Kidney tubule cell (primary cell): ENCODE measurements at places on chromosomes 6 and 20.

GRCh38 chr6:15143086-15143485 is 102.8 kb upstream of the JARID2 start:
- no peak for DNase-seq

DNA sequence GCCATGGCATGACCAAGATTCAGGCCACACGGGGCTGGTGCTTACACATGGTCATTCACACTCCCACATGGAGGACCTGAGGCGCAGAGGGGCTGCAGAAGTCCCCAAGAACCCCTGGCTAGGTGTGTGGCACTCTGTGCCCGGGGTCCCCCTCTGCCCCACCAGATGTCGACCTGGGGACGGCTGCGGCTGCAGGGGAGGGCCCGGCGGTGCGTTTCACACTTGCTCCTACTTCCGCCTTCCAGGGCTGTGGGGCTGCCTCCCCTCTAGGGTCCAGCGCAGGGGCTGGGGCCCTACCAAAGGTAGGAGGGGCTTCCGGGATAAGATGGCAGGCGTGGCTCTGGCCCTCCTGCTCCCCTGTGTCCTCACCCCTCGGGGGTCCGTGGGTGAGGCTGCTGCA is 81.1 kb upstream of the SLCO4A1 start:
- no peak for DNase-seq

- no peak for DNase-seq
Observed at GRCh38 chr6:128241216-128241615, 279.2 kb downstream of the PTPRK start.

DNA sequence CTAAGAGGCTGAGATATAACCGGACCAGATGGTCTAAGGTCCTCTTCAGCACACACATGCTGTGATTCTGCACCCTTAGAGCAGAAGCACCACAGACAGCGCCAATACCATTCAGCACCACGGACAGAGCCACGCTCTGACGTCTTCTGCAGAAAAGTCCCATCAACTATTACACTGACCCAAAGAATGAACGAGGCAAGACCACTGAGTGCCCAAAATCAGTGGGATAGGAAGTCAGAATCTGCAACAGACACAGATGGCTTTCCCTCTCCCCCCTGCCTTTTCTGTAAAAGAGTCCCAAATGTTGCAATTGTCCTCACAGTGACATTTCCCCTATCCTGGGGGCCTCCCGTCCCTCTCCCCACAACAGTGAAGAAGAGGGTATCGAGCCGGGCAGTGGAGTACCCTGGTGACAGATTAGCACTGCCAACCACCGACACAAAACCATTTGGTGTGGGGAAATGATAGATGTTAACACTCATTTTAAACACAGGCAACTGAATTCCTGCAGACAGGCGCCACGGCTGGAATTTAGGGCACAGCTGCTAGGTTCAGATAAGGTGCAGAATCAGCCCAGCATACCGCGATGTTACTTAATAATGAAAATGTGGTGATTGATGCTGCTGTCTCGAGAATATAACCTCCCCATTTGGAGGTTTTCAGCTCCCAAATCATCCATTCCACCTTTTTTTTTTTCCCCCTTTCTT is 66.6 kb upstream of the CTNNBL1 start:
- DNase-seq: peak; percentile 34

GRCh38 chr20:59752101-59752586 is 147.8 kb downstream of the PHACTR3 start:
- no peak for DNase-seq

- DNase-seq: no peak
Observed at GRCh38 chr6:143396497-143397226, 53.8 kb downstream of the ADAT2 start.

DNA sequence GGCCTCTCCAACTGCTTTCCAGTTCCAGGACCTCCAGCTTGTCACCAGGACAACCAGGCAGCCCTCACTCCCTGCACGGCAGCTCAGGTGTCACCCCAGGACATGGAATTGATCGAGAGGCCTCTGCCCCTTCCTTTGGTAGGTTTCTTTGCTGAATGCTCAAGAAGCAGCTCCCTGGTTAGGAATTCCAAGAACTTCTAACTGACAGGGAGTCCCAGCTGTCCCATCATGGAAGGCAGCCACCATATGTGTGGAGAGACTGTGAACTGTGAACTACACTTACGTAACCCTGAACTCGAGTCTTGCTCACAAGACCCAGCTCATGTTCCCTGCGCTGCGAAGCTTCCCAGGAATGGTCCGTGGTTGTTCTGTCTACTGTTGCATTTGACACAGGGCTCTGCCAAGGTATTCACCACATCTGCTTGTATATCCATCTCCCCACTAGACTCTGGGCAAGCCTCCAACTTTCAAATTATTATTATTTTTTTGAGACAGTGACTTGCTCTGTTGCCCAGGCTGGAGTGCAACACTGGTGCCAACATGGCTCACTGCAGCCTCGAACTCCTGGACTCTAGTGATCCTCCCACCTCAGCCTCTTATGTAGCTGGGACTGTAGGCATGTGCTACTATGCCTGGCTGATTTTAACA is 35.7 kb downstream of the MGME1 start:
- DNase-seq: no peak

DNA sequence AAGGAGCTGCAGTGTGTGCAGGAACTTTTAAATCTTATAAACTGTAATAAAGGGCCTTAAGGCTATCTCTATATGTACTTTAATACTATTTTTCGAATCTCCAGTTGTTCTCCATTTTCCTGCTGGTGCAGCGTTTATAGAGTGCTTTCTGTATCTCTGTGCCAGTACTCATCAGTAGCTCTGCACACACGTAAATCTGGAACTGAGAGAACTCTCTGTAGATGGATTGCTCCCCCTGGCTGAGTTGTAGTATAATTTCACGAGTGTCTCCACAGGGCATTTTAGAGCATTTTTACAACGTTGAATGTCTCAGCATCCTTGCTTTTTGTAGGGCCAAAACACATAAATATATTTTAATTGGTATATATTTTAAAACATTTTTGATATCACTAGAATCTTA is 256.5 kb downstream of the TRDN start:
- DNase-seq: peak; percentile 11

DNA sequence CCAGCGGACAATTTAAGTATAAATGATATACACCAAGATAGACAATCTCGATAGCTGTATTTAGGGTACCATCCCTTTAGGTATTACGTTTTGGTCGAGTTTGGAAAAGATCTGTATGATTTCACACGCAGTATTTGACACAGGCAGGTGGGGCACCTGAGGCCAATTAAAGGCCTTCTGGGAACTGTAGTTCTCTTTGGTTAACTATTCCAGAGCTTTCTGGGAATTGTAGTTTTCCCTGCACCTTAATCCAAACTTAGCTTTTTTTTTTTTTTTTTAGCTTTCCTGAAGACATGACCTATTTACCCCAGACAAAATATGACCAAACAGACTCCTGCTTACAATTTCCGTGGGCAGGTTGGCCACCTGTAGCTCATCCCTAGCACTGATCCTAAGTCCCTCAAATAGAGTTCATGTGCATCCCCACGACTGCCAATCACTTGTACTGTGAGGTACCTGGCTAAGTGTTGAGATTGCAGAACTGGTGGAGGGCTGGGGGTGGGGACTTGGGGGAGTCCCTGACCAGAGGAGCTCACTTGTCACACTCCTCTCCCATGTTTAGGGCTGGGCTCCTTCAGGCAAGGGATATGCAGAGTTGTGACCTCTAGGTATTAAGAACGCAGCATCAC is 999 bp upstream of the EHMT2 start:
- DNase-seq: peak; percentile 55

DNA sequence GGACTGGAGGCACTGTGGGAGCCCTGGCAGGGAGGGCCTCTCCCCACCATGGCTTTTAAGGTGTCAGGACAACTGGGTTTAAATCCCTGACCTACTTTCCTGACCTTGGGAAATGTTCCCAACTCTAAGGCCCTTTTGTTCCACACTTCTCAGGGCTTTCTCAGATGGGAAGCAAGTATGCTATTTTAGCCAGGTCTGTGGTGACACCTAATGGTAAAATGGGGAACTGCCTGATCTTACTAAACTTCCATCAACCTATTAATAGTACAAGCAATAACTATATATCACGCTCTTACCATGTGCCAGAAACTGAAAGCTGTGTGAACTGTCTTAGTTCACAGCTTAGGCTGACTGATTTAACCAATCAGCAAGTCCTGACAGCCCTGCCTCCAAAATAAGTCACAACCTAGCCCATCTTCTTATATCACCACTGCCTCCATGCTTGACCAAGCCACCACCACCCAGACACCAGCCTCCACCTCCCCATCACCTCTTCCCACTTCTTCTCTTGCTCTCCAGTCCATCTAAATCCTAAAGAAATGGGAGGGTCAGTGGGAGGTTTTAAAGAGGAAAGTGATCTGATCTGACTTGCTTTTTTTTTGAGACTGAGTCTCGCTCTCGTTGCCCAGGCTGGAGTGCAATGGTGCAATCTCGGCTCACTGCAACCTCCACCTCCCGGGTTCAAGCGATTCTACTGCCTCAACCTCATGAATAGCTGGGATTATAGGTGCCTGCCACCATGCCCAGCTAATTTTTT is 6.9 kb upstream of the BLCAP start:
- peak; percentile 79 for DNase-seq

- DNase-seq: no peak
Observed at GRCh38 chr6:122472022-122472340, 374 bp upstream of the SERINC1 start.

DNA sequence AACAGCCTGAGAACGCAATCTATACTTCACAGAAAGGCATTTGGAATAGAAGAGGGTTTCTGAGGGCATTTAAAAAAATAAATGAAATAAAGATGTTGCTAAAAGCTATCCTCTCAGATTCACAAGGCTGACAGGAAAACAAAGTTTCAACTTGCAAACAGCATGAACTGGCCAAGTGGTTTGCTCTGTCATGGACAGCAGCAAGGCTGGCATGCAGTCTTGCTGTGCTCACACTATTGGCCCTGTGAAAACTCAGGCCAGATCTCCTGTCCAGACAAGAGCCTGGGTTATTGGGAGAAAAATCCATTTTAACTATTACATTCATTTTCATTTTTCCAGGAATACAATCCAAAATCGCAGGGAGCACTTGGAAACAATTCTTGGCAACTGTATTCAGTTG is 506.2 kb upstream of the SLC35B3 start:
- no peak for DNase-seq
